LHCN-M2 (cell line): ENCODE measurements at places on chromosomes 1 and 21.

DNA sequence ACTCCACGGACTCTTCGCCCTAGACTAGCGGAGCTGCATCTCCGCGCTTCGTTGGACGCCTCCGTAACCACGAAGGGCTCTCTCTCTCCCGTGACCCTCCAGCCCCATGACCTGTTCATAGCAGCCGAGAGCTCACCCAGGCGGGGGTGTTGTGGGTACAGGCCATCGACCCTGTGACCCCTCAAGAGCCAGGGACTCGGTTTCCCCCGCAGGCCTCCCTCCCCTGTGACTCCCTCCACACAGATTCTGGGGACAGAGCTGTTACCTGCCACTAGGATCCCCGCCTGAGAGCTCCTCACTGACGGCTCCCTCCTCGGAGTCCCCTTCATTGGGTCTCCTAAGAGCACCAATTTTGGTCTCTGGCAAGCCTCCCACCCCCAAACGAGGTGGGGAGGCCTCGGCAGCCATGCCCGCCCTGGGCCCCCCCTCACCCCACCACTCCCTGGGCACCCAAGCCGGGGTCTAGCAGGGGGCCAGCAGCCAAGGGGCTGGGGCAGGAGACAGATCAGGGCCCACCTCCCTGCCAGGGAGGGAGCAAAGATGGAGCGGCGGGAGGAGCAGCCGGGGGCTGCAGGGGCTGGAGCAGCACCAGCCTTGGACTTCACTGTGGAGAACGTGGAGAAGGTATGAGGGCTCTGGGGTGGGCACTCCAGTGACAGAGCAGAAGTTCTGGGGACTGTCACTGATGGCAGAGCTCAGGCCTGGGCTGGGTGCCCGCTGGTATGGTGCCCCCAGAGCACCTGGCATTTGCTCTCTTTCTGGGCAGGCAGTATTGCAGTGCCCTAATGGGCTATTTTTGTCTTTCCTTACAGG is 517 bp downstream of the IPO13 start:
- DNase-seq, result no peak

DNA sequence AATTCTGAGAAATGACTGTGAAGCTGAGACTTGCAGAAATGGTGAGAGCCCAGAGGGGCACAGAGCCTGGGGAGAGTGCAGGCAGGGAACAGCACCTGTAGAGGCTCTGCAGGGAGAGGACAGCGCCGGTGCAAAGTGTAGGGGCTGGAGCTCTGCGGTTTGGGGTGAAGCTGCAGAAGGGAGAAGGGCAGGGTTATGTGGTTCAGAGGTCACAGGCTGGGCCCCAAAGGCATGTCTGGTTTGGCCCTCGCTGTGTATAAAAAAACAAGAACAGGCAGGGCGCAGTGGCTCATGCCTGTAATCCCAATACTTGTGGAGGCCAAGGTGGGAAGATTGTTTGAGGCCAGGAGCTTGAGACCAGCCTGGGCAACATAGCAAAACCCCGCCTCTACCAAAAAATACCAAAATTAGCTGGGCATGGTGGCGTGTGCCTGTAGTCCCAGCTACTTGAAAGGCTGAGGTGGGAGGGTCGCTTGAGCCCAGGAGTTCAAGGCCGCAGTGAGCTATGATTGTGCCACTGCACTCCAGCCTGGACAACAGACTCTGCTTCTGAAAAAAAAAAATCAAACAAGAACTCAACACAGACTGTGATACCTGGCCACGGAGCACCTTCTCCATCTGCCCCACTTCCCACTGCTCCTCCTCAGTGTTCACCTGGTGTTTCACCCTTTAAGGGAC is 29.1 kb downstream of the SERINC2 start:
- no peak for DNase-seq

DNA sequence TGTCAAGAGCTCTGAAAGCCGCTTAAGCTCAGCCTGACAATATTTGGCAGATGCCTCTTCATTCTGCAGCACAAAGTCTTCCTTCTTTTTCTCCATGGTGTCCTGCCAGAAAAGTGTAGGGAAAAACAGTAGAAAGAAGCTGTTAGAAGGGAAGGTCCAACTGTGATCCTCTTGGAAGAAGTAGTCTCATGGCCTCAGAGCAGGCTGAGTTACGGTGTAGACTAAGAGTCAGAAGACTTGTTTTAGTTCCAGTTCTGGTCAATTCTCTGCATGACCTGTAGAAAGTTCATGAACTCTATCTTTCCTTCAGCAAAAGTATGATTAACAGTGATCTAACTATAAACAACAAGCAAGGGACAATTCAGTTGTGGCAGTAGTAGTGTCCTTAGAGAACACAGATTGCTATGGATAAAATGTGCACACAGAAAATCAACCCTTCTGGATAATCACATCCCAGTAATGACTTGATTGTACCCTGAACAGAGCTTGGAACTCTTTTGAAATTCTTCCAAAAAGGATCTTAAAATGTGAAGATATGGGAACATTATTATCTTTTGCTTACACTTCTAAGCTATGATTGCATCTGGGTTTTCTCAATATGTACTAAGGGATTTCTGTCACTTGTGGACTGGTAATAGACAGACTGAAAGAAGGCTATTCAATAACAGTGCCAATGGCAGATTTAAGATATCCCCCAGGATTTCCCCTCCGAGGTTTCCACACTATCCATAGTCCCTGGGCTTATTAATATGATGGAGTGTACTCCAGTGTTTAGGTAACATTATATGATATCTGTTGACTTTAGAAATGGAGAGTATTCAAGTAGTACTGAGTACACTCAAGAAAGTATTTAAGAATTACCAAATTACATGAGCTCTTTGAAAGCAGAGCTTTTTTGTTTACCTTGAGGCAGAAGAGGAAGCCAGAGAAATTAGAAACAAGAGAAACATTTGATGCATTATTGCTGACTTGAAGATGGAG is 22.1 kb upstream of the GBP2 start:
- no peak for DNase-seq

GRCh38 chr1:243271996-243272395 is 16.2 kb downstream of the SDCCAG8 start:
- DNase-seq, result no peak

GRCh38 chr1:55052221-55053142 is 13.1 kb downstream of the PCSK9 start:
- no peak for DNase-seq

- DNase-seq, result peak; percentile 67
Measured at GRCh38 chr1:76901158-76901767, 34.0 kb downstream of the ST6GALNAC5 start.

DNA sequence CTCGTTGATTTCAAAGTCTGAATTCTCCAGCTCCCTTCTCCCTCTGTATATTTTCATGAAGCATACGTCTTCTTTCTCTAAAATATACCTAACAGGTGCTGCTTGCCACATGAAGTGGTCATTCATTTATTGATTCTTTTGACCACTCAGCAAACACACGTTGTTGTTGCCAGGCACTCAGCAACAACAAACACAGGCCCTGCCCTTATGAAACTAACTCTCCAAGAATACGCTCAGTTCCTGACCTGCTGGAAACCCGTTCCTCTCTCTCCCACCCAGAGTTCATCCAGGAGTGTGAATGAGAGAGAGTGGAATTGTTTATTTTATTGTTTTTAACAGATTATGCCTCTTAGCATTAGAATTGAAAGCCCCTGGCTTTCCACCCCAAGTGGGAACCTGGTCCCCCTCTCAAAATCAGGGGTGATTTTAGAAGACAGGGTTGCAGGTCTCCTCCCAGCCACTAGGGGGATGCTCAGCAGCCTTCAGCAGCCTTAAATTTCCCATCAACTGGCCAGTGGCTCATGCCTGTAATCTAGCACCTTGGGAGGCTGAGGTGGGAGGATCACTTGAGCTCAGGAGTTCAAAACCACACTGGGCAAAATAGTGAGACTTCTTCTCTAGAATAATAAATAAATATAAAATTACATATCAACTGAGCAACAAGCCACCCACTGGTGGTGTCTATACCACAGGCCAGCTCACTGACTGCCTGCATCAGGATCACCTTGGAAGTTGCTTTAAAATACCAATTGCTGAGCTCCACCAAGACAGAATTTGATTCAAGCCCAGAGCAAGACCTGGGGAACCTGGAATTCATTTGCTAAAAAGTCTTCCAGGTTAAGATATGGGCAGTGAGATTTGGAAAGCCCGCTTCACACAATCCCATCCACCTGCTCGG is 181.0 kb upstream of the KLHDC7A start:
- no peak for DNase-seq

DNA sequence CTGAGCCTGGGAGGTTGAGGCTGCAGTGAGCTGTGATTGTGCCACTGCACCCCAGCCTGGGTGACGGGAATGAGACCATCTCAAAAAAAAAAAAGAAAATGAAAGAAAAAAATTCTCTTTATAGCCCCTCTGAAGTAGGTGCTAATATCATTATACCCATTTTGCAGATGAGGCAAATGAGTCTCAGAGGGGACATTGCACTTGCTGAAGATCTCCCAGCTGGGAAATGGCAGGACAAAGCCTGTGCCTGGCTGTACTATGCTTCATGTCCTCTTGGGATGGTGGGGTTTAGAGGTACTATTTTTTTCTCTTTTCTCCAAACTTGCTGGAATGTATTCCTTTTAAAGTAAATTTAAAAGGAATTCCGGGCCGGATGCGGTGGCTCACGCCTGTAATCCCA is 1.6 kb downstream of the SMPDL3B start:
- no peak for DNase-seq

DNA sequence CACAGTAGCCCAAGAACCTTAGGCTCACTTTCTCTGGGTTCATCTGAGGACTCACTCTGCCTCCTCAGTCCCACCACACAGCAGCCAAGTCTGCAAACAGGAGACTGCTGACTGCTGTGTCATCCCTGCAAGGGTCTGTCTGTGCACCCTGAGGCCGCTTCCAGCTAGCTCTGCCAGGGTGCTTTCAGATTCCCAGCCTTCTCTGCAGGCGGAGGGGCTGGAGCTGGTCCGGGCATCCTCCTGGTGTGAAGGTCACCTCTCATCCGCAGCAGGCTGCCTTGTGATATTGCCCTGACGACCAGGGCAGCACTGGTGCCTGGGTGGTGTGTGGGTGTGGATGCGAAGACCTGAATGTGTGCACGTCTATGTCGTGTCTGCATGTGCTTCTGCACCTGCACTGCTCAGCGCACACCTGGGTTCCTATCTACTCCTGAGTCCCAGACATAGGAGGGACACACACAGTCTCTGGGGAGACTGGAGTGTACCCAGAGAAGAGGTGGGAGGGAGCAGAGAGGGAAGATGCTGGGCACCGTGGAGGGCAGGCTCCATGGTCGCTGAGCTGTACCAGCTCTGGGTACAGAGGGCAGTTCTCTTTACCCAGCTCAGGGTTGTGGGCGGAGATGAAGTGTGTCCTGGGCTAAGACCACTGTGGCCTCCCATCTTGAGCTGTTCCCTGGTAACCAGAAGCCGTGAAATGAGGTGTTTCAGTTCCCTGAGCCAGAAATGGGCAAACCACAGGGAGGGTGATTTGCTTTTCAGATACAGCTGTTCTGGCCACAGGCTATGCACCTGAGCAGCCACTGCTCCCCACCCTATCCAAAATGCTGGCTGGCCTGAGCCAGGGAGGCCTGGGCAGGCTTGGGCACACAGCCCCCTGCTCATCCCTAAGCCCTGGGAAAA is 160.9 kb upstream of the CSF3R start:
- no peak for DNase-seq

- no peak for DNase-seq
Measured at GRCh38 chr1:241640867-241641622, 876 bp upstream of the CHML start.

GRCh38 chr1:182299728-182300616 is 91.6 kb downstream of the GLUL start:
- DNase-seq, result peak; percentile 89

DNA sequence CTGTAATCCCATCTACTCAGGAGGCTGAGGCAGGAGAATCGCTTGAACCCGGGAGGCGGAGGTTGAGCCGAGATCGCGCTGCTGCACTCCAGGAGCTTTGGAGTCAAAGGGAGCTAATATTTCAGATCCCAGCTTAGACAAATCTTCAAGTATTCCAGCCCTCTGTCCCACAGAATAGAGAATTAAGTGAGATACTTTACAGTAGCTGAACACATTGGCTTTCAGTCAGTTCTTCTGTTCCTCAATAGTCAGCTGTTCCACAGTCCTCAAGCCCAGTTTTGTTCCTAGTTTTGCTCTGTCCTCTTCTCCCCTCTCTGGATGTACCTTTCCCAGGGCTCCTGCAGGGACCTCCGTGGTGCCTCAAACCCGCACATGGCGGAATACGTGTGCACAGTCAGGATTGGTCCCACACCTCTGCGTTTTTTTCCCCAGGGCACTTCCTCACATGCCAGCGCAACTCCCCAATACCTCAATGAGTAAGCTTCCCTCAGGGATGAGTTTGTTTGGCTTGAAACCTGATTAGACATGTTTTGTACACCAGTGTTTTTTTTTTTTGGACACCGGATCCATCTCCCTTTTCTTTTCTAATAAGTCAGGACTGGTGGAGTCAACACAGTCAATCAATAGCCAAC is 1.2 kb downstream of the MFN2 start:
- DNase-seq, result no peak

DNA sequence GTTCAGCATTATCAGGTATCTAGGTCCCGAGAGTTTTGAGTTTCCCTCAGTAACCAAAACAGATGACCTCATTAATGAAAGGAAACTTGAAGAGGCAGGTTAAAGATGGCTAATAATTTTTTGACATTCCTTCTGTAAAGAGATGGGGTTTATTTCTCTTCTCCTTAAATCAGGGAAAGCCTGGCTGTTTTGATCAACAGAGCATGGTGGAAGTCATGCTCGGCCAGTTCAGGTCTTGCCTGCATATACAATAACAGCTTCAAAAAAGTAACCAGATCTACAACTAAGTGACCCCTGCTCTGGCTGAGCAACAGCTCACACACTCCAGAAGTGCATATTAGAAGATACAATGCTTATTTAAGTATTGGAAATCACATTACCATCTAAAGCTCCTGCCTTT is 36.6 kb upstream of the POU2F1 start:
- no peak for DNase-seq

- DNase-seq, result no peak
Measured at GRCh38 chr1:168843950-168844349, 114.9 kb upstream of the DPT start.

DNA sequence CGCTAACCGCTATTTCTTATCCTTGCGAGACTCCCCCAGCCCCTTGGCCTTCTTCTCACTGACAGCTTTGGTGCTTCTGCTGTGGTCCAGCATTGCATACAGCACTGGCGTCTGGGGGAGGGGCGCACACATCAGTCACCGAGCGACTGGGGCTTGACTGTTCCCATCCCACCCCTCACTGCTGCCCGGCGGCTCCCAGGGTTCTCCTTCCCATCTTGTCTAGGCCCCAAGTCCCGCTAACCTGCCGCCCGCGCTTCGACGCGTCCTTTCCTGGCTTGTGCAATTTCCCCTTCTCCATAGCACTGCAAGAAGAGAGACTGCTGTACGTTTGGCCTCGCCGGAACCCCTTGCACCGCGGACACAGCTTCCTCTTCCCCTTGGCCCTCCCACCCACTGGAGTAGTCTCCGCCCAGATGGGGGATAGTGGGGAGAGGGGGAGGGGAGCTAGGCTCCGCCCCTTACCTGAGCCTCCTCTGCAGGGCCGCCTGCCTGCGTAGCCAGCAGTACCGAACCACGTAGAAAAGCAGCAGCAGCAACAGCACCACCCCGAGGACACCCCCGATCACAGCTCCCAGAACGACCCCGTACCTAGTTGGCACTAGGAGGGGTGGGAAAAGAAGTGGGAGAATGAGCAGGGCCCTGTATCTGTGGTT is 3.8 kb downstream of the MPZ start:
- DNase-seq, result no peak
